ENCODE measurements at places on chromosomes 2 and 18. TPM values are rescaled to one million over a fixed set of nuclear protein-coding genes. Genes with fewer than 3 reads are reported as not detected.

GRCh38 chr18:55226044-55226443 lies 266.8 kb upstream of the CCDC68 start:
- H3K36me3 ChIP-seq = peaks cover 7% of the 10 kb centered on the region
- H3K4me3 ChIP-seq = no peak overlapping the region
- no peak for DNase-seq
- no peak overlapping the region for H3K27ac ChIP-seq
- H3K4me1 ChIP-seq = no peaks in the 10 kb centered on the region

Gene CRACDL
- total RNA-seq = 6.0 TPM

Gene KYNU
- 13.5 TPM for total RNA-seq

Gene GDF7
- 16.4 TPM for total RNA-seq

All from aorta (tissue), 5 donors.